CD4-positive, alpha-beta T cell treated with Interferon alpha-2 for 1 hour (primary cell): ENCODE measurements at places on chromosomes 1 and 21.

- no peak for DNase-seq
Measured at GRCh38 chr1:115408533-115408932, 70.5 kb upstream of the NGF start.

- no peak for DNase-seq
Measured at GRCh38 chr1:236065509-236066005, 667 bp upstream of the NID1 start.

GRCh38 chr1:12485231-12486058 is 132.6 kb downstream of the DHRS3 start:
- no peak for DNase-seq

DNA sequence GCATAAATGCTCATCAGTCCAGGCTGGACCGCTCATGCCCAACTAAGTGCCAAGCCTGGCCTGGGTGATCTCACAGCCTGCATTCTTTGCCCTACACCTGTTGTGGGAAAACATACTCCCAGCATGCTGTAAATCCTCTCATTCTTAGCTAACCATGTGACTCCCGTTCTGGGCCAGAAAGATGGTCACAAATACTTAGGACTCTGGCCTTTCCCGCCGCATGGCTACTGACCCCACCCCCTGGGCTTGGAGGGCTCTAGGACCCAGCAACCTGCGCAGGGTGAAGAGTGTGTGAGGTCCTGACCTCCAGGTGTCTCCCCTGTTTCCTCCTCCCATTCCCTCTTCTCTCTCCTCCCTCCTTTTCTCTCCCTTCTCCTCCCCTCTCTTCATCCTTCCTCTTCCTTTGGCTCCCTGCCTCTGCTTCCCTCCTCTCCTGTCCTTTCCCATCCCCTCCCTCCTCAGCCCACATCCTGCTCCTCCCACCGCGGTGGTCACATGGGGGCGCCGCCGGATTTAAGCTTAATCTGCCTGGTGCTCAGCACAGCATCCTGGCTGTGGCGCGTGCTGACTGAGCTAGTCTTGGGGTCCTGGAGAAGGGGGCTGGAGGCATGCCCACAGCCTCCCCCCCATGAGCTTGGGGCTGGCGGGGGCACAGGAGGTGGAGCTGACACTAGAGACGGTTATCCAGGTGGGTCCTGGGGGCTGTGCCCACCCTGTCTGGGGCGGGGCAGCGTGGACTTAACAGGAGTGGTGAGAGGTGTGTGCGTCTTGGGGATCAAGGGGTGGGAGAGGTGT is at the start of gene CROCC:
Gene CROCC, plus strand, starts transcription at position 541 of the 795 bp plus-strand sequence. Its CDS starts 88 bp downstream, at position 629.
- peak; percentile 50 for DNase-seq

- no peak for DNase-seq
Measured at GRCh38 chr1:242586360-242586680, 61.8 kb upstream of the PLD5 start.

- DNase-seq = no peak
Measured at GRCh38 chr1:177069490-177069889, 95.0 kb downstream of the ASTN1 start.

- peak; percentile 37 for DNase-seq
Measured at GRCh38 chr1:101128211-101128727, 102.7 kb upstream of the DPH5 start.

DNA sequence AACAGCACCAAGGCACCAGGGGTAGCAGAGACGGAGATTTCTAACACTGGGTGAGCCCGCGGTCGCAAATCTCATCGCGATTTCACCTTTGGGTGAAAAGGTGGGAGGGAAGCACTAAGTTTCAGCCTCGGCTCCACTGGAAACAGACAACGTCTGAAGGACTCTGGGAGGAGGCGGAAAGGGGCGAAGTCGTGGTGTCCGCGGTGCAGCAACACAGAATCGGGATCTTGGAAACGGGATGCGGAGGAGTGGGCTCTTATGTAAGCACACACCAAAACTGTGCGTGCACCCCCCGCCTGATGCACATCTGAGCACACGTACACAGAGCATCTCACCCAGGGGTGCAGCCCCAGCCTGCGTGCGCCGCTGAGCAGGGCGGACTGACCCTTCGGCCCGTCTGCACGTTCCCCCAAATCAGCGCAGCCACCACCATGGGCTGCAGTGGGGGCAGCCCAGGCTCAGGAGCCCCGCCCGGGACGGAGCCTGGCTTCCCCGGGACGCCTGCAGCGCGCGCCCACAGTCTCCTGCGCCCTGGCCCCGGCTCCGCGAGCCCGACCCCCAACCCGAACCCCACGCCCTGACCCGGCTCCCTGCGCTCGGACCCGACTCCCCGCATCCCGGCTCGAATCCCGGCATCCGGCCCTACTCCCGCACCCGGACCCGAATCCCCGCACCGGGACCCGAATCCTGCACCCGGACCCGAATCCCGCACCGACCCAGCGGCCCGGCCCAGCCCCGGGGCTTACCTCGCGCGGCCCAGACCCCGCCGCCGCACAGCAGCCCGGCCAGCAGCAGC is 670 bp downstream of the CLSTN1 start:
- peak; percentile 28 for DNase-seq

DNA sequence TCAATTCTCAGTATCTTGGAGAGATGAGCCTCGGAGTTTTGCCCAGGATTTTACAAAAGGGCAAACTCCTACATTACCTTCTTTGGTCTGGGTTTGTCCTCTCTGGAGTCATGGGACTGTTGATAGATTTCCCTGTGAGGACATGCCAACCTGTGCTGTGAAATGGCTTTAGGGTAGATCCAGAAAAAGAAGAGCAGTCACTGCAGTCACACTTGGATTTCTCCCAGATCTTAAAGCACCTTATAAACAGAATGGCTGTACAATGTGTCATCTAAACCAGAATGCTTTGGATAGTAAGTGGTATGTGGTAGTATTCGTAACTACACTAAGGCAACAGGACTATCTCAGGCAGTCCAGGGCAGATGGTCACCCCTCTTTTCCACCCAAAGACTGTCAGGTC is 1.9 kb upstream of the CSRP1 start:
- DNase-seq = no peak

- no peak for DNase-seq
Measured at GRCh38 chr1:66711420-66711819, 40.8 kb upstream of the DYNLT5 start.

DNA sequence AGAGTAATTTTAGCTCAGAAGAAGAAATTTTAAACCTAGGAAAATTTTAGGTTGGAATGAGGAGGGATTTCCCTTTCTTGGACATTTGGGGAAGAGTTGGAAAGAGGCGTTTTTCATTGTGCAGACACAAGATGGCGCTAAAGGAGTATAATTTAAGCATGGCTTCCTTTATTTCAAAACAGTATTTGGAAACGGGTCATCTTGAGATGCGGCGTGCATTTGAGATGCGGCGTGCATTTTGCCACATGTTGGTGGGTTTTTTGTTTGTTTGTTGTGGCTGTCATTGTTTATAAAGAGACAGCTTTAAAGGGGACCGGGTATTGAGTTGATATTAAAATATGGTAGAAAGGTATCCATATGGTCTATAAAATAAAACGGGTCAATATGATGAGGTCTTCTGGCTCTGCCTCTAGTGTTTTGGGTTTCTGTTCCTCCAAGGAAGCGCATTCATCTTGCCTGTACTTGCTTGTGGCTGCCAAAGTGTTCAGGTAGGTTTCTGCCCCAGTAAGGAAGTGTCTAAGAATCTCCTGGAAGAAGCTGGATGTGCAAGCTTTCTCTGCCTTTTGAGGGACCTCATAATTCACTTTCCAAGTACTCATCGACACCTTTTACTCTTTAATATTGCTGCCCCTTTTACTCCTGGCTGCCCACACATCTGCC is 210.3 kb downstream of the SLC35F3 start:
- no peak for DNase-seq

- peak; percentile 12 for DNase-seq
Measured at GRCh38 chr1:29849038-29849750, 612.9 kb downstream of the PTPRU start.

DNA sequence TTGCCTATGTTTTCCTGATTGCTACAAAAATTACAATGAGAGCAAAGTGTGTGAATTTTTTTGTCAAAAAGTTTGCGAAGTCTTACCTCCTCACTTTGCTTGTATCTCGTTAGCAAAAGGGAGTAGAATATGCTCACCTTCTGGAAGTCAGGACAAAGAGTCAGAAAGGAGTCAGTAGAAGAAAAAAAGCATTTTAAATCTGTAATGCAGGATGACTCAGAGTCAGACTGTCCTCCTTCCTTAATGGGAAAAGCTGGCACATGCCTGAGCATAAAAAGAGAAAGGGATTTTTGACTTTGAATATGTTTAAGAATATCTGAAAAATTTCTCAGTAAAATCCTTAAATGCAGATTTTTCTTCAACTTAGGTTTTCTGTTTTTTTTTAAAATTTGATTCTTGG is 14.2 kb upstream of the VN1R5 start:
- no peak for DNase-seq

- DNase-seq = no peak
Measured at GRCh38 chr1:56052041-56052440, 527.3 kb downstream of the PLPP3 start.

DNA sequence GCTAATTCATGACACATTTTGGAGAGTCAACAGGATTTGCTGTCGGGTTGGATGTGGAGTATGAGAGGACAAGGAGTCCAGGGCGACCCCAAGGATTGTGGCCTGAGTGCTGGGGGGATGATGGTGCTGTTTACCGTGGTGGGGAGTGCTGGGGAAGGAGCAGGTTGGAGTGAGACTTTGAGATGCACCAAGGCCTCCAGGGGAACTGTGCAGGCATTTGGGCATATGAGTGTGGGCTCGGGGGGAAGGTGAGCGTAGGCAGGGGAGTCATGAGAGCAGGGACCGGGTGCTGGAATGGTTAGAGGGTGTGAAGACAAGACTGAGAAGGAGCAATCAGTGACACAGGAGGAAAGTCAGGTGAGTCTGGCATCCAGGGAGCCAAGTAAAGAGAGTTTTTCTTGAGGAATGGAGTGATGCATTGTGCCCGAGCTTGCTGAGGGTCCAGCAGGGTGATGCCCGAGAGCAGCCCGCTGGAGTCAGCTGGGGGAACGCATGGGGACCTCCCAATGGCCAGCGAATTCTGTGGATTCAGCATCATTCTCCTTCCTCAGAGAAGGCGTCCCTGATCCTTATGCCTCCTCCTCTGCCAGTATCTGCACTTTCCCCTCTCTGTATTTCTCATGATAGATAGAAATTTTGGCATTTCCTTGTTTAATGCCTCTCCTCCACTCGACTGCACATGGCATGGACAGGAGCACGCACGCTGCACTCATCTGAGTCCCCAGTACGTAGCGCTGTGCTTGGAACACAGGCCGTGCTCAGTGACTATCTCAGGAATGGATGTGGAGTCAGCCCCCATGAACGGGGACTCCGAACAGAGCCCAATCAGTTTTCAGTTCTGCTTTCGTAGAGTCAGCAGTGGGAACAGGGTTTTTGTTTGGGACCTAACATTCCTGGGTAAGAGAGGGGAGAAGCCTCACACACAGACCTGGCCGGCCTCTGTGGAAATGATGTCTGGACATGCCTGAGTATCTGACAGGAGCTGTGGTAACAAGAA is 52.1 kb upstream of the ETV3 start:
- DNase-seq = no peak

DNA sequence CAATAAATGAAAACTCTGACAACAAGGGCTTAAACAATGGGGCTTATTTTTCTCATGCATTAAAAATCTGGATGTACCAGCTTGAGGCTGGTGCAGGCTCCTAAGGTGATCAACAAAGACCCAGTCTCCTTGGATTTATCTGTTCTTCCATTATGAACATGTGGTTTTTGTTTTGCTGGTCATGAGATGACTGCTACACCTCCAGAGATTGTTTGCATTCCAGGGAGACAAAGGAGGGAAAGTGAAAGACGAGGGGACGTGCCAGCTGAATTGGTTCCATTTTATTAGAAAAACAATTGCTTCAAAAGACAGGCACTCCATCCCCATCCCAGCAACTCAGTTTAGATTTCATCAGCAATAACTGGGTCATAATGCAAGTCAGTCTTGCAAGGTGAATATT is 90.9 kb upstream of the KCNK1 start:
- DNase-seq = no peak

DNA sequence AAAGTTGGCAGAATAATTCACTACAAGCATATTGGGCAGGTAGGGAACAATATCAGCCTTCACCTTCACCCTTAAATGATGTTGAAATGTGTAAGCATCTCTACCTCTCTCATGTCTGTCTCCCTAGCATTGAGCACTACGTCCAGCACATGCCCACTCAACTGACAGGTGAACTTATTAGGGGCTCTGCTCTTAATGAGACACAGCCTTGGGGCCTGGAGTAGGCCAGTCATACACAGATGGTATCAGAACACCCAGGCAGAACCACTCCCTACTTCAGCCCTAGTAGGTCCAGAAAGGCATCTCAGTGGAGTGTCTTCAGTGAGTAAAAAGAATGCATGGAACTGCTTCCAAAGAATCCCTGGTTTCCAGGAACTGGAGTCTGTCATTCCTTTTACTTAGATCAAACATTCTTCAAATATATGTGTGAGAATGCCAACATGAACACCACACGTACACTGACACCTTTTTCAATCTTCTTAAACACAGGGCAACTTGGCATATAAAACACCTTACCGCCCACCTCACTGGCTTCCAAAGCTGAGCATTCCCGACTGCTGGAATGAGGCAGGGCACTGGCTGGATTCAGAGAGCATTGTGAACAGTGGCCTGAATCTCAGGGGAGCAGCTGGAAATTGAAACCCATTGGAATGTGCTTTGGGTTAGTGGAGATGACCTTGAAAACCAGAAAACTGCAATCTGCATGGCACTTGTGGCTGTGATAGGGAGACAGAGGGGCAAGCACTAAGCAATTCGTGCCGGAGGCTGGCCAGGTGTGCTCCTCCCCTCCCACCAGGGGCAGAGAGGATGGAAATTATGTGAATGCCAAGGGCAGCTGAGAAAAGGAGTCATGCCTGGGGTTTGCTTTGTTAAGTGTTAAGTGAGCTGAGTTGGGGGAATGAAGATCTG is 24.2 kb upstream of the HSD3B1 start:
- no peak for DNase-seq

DNA sequence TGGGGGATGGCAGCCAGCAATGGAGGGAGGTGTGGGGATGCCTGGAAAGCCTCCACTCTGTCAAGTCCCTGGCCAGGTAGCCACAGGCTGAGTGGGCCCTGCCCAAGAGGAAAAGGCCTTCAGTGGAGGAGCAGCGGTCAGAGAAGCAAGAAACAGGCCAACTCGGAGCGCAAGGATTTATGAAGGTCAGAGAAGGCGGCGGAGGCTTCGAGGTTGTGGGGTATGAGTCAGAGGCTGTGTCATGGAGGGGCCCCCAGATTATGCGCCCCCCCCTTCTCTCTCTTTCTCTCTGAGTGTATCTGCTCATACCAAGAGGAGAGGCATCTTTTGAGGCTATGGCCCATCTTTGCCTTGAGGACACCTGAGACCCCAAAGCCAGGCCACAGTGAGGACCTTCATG is 99.5 kb downstream of the CASZ1 start:
- DNase-seq = no peak

- no peak for DNase-seq
Measured at GRCh38 chr1:154145986-154146385, 8.9 kb downstream of the NUP210L start.

GRCh38 chr1:89259283-89259971 is 13.2 kb downstream of the GBP5 start:
- peak; percentile 80 for DNase-seq
